ENCODE measurements at places on chromosomes 7 and 10.

- no peak for DNase-seq
Measured at GRCh38 chr7:112386619-112387018, 63.6 kb upstream of the IFRD1 start.

- DNase-seq, result no peak
Measured at GRCh38 chr7:30788640-30789333, 17.6 kb downstream of the MINDY4 start.

DNA sequence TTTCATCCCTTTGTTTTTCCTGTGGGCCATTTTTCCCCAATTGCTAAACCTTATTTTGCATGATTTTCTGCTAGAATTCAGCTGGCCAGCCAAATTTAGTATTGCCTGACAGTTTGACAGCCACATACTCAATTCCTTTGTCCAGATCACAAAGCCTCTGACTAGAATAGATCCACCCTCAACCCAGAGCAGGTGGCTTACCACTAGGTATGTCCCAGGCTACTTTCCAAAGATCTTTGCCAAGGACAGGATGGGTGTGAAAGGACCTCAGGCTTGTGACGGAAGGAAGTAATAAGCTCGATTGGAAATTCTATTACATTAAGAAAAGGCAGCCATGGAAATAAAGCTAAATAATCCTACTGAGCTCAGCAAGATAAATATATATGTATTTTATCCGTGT lies 50.6 kb upstream of the AGK start:
- DNase-seq, result no peak

- no peak for DNase-seq
Measured at GRCh38 chr7:107924841-107925504, 34.0 kb downstream of the DLD start.

DNA sequence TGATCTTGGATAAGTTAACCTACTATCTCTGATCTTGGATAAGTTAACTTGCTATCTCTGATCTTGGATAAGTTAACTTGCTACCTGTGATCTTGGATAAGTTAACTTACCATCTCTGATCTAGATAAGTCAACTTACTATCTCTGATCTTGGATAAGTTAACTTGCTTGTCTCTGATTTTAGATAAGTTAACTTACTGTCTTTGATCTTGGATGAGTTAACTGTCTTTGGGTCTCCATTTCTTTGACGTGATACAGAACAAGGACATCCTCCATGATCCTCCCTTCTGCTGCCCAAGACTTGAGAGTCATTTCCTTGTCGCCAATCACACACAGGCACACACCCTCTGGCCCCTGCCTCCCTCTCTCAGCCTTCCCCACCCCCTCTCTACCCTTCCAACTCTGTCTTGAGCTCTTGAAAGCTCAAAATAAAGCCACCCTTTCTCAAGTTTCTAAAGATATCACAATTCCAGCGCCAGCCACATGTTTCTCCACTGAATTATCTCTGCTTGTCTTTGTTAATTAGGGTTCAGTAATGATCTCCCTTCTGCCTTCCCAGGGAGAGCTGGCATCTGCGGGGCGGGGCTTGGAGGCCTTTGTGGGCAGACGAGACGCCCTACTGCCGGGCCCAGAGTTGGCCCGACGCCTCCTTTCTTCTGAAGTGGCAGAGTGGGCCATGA lies 85.1 kb upstream of the GTF2I start:
- no peak for DNase-seq

DNA sequence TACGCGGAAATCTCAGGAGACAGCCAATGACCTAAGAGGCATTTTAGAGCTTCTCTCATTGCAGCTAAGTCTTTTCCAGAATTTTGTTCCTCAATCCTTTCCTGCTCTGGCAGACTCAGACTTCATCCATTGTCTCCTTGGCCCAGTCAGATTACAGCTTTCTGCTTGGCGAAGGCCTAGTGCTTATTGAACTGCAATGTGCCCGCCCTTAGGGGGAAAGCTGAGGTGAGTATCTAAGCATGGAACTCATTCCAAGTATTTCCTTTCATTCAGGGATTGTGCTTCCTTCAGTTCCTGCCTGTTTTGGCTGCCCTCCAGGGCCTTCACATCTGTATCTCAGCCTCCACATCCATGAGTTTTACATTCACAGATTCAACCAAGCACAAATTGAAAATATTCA lies 37.5 kb downstream of the PRLHR start:
- DNase-seq, result no peak

DNA sequence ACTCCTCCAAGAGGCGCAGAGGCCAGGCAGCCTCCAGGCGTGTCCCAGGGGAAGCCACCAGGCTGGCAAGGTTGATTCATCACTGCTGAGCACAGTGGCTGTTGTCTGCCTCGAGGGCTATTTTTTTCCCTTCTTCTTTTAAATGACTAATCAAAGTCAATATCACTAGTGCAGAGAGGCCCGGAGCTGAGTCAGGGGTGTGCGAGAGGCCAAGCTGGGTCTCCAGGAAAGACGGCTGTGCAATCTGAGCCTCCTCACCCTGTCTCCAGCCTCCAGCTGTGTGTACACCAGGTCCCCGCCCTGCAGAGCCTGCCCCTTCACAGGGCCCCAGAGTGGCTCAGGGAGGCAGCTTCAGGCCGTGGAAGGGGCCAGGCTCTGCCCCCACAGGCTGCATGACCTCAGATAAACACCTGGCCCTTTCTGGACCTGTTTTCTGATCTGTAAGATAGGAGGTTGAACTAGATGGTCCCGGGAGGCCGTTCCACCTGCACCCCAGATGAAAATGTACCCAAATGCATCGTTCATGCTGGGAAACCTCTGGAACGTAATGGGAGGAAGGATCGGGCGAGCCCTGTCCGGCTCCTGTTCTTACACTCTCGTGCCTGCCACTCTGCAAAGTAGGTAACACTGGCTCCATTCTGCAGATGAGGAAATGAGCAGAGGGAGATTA lies 3.7 kb downstream of the STX1A start:
- peak; percentile 42 for DNase-seq

GRCh38 chr10:115963848-115964247 lies 309.2 kb downstream of the GFRA1 start:
- DNase-seq, result no peak

- no peak for DNase-seq
Measured at GRCh38 chr10:112809736-112810135, 140.3 kb upstream of the TCF7L2 start.

GRCh38 chr10:865257-865656 lies 66.2 kb downstream of the LARP4B start:
- DNase-seq, result no peak

DNA sequence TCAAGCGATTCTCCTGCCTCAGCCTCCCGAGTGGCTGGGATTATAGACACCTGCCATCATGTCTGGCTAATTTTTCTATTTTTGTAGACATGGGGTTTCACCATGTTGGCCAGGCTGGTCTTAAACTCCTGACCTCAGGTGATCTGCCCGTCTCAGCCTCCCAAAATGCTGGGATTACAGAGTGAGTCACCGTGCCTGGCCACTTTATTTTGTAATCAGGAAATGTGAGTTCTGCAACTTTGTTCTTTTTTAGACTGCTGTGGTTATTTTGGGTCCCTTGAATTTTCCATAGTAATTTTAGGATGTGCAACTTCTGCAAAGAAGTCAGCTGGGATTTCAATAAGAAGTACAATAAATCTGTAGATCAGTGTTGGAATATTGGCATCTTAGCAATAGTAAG lies 96.8 kb downstream of the CYTH3 start:
- no peak for DNase-seq

- DNase-seq, result no peak
Measured at GRCh38 chr10:16408379-16408778, 28.4 kb upstream of the PTER start.

- peak; percentile 63 for DNase-seq
Measured at GRCh38 chr10:99711129-99711719, 20.7 kb downstream of the COX15 start.

GRCh38 chr7:36490419-36490830 lies 100.8 kb downstream of the ANLN start:
- DNase-seq, result peak; percentile 26

DNA sequence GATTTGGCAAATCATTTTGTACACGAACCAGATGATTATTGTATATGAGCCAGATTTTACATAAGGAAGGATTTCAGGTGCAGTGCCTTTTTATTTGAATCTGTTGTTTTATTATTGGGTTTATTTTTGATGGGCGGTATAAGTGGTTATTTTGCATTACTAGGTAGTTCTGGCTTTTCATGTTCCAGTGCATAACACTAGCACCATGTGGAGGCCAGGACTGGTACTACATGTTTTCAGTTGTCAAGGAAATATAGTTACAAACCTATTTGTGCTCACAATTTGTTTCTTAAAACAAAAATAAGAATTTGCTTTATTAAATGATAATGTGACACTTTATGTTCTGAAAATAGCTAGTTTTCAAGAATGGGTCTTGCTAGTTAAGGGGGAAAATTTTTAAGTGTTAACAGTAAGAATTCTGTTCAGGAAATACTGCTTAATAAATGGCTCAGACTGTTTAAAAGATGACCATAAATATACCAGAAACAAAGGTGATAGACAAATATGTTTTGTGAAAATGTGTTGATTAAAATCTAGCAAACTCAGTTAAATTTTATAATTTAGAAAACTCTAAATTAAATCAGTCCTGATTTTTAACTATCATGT lies 7.1 kb upstream of the SEMA3E start:
- peak; percentile 49 for DNase-seq

- no peak for DNase-seq
Measured at GRCh38 chr7:19114551-19114855, 2.9 kb downstream of the TWIST1 start.

DNA sequence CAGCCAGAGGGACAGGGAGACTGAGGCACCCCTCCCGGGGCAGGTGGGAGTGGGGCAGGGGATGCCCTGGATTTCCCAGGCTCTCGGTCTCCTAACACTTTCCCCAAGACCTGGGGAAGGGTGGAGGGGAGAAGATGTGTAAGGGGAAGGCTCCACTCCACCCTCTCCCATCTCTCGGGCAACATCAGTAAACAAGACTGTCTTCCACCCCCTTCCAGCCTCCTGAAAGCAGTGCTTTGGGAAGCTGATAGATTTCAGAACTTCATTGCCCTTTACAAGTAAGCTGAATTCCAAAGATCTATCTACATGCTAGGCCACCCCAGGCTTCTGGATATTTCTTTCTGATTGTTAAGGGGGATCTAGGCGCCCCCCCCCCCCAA lies 3.7 kb downstream of the FLNC start:
- DNase-seq, result peak; percentile 80

GRCh38 chr7:121139427-121139826 lies 150.9 kb downstream of the CPED1 start:
- DNase-seq, result no peak

GRCh38 chr10:72009425-72010081 lies 45.4 kb downstream of the CHST3 start:
- DNase-seq, result peak; percentile 96

Data from lung (tissue), 17 donors.